ENCODE measurements at places on chromosomes 1 and 21.
A peak's percentile ranks its signal among the peaks of the same experiment; 100 is the strongest.

- peak; percentile 86 for DNase-seq
Measured at GRCh38 chr1:26378088-26378878, 5.7 kb upstream of the ZNF683 start.

GRCh38 chr1:8903908-8904650 lies 25.6 kb upstream of the ENO1 start:
- DNase-seq, result no peak

DNA sequence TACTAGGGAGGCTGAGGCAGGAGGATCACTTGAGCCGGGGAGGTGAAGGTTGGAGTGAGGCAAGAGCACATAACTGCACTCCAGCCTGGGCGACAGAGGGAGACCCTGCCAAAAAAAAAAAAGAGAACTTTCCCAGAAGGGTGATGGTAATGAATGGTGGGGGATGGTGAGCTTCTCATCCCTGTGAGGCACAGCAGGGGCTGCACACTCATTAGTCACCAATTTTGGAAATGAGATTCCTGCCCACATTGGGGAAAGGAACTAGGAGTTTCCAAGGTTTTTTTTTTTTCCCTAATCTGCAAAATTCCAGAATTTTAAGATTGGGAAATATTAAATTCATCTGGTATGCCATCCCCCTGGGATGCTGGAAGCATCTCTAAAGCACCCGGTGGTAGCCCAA lies 50.2 kb upstream of the SSBP3 start:
- no peak for DNase-seq

GRCh38 chr1:3670823-3671265 lies 18.5 kb downstream of the TP73 start:
- DNase-seq, result no peak

DNA sequence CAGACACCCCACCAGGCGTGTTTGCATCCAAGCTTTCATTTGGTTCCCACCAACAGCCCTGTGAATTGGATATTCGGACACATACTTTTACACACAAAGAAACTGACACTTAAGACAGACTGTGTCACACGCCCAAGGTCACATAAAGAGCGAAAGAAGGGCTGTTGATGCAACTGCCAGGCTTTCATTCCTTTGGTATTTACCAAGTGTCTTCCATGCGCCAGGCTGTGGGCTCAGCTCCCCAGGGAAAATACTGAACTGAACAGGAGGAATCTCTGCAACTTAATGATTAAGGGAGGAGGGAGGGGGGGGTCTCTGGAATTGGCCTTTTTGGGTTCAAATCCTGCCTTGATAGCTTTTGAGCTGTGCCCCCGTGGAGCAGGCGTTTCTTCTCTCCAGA lies 122.8 kb downstream of the ACTL8 start:
- no peak for DNase-seq

- no peak for DNase-seq
Measured at GRCh38 chr1:192730198-192730597, 78.6 kb upstream of the RGS2 start.

GRCh38 chr1:8551613-8552489 lies 233.9 kb downstream of the SLC45A1 start:
- DNase-seq, result no peak

GRCh38 chr1:244173240-244173639 lies 122.2 kb downstream of the ZBTB18 start:
- no peak for DNase-seq

DNA sequence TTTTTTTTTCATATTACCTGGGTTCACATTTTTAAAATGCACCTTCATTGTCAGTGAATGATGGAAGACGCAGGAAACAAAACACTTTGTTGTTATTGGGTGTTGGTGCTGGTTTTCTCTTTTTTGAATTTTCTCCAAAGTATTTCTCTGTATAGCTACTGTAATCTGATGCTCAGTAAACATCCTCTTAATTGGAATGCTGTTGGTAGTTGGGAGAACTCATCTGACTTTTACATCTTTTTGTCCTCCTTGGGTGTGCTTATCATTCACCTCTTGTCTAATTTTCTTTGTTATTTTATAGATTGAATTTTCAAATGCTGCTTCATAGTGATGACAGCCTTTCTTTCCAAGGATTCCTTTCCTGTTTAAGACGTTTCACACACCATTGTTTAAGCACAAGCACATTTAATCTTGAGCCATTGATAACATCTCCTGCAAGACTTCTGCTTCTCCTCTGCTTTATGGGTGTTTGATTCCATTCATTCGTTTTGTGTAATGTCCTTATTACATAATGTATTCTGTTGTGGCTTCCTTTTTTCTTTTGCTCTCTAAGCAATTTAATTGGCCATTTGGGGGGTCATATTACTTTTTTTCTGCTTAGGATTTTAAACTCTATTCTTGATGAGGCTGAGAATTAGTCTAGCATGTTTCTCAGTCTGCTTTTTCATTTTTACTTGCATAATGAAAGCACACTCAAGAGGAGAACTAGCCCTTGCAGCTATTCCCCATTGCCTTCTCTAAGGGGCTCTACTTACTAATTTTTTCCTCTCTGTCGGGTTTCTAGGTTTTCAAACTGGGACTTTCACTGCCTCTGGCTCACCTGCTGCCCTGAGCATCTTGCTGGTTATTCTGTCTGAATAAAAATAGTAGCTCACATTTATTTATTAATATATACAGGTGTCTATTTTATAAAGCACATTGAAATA lies 42.0 kb upstream of the CD34 start:
- no peak for DNase-seq

DNA sequence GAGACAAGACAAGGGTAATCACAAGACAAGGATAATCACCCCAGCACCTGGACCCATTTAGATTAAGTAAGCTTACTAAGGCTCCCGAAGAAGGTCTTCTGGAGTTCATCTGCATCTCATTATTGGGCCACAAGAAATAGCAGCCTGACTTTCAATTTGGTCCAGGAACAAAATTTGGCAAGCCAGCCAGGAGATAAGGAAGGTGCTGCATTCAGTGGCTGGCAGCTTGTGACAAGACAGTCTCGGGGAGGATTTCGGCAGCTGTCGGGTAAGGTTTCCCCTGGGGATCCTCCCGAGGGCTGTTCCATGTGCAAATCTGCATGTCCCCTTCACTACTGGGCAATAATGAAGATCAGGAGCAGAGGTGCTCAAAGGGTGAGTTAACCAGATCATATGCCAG lies 195.2 kb downstream of the FCRL5 start:
- DNase-seq, result no peak

GRCh38 chr1:41749991-41750745 lies 168.6 kb downstream of the HIVEP3 start:
- DNase-seq, result no peak

- no peak for DNase-seq
Measured at GRCh38 chr1:19066248-19066873, 109.9 kb upstream of the IFFO2 start.

GRCh38 chr1:36304521-36304920 lies 1.6 kb upstream of the SH3D21 start:
- DNase-seq, result no peak

DNA sequence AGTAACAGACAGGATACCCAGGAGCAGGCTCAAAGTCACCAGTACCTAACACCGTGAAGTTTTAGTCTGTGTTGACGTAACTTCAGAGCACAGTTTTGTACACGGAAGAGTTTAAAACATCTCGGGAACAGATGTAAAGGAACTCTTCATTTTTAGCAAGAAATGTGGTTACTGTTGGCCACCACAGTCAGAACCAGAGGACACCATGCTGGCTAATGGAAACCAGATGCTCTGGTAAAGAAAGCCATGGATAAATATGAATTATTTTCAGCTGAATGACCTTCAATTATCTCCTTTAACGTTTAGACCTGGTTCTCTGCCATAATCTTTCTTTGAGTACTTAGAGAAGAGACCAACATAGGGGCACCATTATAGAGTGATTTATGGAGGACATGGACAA lies 115.9 kb downstream of the NTMT2 start:
- no peak for DNase-seq

- DNase-seq, result no peak
Measured at GRCh38 chr1:22747021-22747734, 36.5 kb downstream of the EPHB2 start.

DNA sequence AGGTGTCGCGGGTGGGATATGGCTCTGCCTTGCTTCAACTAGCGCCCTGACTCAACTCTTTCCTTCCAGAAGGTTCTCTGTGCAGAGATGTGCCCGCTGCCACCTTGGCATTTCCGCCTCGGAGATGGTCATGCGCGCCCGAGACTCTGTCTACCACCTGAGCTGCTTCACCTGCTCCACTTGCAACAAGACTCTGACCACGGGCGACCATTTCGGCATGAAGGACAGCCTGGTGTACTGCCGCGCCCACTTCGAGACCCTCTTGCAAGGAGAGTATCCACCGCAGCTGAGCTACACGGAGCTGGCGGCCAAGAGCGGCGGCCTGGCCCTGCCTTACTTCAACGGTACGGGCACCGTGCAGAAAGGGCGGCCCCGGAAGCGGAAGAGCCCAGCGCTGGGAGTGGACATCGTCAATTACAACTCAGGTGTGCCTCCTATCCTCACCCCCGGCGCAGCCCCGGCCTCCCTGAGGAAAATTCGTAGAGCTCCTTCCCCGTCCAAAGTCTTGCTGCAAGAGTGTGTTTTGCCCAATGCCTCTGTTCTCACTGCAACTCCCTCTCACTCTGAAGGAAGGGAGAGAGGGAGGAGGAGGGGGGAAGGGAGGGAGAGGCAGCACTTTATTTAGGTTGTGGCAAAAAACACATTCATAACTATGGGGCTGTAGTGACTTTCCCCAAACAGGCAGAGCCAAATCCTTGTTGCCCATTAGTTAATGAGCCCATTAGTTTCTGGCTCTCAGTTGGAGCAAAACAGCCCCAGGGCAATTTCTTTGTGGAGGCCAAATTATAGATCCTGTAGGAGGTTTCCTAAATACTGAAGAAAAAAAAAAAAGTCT lies 4.3 kb downstream of the LHX9 start:
- DNase-seq, result no peak

DNA sequence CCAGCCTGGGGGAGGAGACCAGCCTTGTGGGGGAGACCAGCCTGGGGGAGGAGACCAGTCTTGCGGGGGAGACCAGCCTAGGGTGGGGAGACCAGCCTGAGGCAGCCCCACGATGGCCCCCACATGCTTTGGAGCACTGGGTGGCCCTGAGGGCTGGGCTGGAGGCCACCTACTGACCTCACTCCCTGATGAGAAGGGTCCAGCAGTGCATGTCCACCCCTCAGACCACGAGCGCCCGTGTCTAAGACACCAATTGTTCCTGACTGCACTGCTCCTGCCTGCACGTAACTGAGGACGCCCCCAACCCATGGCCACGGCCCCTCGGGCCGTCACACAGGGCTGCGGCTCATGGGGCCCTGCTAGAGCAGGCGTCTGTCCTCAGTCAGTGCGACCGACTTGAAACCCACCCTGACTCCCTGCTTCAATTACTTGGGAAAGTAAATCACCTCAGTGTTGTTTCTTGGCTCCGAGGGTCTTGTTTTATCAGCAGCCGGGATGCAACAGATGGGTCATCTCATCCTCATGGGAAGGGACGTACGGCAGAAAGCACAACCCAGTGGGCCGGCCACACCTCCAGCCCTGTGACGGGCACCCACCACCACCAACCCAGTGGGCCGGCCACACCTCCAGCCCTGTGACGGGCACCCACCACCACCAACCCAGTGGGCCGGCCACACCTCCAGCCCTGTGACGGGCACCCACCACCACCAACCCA lies at the start of gene SPATC1L:
Gene SPATC1L (minus strand): TSS at position 550 of the 715 bp plus-strand sequence. CDS start 1,643 bp downstream, outside the sequence.
- peak; percentile 28 for DNase-seq

DNA sequence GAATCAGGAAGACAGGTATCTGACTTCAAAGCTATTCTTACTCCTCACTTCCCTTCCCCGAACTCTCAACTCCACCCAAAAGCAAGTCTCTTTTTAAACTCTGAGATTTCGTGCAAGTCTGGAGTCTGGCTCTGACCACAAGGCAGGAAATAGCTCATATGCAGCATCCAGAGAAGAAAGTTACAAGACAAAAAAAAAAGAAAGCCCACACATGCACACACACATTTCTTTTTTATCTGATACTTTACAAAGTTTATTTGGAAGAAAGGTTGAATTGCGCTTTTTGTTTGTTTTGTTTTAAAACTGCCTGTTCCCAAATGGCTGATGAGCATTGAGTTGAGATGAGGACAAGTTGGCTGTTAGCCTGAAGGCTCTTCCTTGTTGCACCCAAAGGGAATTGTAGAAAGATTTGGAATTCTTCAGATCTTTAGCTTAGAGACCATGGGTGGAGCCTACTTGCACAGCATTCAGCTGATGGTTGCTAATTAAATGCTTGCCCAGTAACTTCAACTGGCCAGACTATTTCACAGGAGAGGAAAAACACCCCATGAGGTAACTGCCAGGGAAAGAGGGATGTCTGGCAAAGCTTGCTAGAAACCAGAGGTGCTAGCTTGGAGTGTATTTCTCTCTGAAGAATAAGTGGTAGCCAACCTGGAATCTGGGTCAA lies 490.3 kb downstream of the TTLL7 start:
- DNase-seq, result peak; percentile 32

DNA sequence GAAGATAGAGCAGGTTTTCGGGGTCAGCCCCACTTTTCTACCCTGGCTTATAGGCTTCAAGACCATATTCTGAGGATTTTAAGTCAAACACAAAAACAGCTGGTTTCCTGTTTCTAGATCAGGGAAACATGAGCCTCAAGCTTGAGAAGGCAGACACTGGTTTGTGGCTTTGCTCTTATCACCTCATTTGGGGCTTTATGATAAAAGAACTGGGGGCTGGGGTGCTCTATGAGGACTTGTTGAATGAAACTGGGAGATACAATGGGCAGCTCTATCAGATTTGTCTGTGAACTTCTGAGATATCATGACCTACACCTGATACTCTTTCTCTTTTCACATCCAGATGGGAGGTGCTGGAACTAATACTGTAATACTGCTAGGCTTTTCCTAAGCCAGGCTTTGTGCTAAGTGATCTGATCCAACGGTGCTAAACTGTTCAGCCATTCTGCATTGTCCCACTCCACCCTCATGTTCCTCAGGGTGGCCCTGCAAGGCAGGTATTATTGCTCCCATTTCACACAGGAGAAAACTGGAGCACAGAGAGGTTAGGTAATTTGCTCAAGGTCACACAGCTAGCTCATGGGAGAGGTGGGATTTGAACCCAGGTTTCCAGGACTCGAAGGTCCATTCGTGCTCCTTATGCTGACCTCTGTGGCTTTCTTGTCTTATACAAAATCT lies 6.6 kb downstream of the AJAP1 start:
- DNase-seq, result no peak

DNA sequence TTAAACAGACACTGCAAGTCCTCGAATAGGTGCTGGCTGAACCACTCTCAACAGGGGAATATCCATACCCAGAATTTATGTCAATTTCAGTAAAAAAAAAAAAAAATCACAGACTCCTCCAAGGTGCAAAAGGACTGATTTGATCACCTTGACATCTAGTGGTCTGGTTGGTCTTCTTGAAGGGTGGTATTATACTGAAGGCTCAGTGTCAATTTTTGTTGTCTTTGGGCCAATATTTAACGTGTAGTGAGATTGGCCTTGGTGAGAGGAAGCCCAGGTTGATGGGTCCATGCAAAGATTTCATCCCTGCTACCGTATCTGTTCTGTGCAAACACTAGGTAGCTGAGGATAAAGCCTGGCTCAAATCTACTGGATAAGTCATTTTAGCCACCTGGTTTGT lies 4.0 kb upstream of the GBP5 start:
- no peak for DNase-seq

- DNase-seq, result no peak
Measured at GRCh38 chr1:233252441-233252840, 43.1 kb downstream of the PCNX2 start.

Measured in activated gamma-delta T cell treated with Interleukin-2 at 50 U/mL for 16 hours (primary cell).